ENCODE measurements at places on chromosomes 1 and 21.

DNA sequence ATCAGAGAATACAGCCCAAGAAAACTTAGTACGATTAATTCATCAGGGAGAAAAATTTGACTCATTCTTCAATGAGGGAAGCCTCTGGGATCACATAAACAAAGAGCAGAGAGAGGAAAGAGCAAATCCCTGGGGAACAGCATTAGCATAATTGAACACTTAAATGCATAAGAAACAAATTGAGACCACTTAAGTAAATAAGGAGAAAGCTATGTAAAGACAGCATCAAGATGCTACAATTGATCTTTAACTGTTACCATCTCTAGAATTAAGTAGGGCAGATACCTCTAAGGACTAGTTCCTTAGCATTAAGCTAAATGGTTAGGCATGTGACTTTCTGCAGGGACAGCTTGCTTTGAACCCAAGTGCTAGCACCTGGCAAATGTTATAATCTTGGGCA is 265.1 kb upstream of the NEGR1 start:
- no peak for DNase-seq

- no peak for DNase-seq
Measured at GRCh38 chr1:87853576-87854351, 525.1 kb downstream of the LMO4 start.

GRCh38 chr1:198253668-198254067 is 96.9 kb downstream of the NEK7 start:
- no peak for DNase-seq

DNA sequence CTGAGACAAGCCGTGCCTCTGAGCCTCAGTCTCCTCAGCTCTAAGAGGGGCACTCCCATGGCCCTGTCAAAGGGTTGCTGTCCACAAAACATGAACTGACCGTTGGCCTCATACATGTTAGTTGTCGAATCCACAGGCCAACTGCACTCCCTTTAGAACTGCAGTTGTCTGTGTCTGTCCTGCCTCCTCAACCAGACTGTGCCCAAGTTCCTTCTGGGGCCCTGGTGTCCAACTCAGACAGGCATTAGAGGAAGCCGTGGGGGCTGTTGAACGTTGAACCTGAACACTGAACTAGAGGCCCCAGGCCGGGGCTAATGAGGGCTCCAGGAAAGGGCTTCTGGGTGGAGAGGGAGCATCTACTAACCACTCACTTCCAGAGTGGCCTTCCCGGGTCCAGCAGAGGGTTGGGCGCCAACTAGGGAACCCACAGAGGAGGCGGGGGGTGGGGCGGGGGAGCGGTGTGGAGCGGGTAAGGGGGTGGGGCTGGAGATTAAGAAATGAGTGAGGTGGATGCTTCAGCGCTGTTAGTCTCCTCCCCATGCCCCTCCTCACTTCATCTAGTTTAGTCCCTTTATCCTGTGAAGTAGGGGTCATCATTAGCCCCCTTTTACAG is at the start of gene RAB42:
TSS of gene RAB42 (plus strand) at position 558 of the 613 bp plus-strand sequence. CDS start 247 bp downstream, outside the sequence.
- DNase-seq: peak; percentile 55

DNA sequence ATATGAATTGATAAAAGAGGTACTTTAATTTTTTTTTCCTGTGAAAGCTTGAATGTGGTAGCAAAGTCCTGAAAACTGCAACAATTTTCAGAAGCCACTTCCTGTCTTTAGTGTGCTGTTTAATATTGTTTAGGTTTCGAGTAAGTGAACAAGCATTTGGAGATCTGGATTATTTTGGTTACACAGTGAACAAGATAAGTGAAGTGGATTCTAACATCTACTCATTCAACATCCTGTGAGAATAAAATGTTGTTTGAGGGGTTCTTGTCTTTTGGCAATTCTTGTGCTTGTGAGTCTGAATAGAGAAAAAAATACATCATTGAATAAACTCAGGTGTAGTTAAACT is 35.2 kb upstream of the PLA2G4A start:
- no peak for DNase-seq

DNA sequence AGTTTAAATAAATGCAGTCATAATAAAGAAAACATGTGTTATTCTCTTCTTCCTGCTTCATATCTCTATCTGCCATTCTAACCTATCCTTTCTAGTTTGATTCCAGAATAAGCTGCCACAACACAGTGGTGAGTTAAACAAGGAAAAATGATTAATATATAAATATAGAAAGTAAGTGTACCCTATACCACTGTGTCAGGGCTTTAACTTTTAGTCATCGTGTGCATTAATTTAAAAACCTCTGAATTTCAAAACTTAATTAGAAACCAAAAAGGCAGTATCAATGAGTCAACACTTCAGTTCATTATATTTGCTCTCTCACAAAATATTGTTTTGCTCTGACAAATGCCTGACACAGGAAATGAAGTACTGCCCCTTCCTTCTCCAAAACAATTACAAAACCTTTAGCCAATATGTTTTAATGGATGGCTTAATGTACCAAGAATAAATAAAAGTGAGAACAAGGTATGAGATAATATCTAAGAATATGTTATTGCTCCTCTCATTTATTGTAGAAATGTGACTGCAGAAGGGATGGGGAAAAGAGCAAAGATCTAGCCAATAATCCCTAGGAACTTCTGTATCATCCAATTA is 634.8 kb downstream of the KCNT2 start:
- DNase-seq: no peak

GRCh38 chr1:29355375-29355774 is 119.1 kb downstream of the PTPRU start:
- no peak for DNase-seq

GRCh38 chr1:64526312-64526711 is 56.4 kb downstream of the CACHD1 start:
- DNase-seq: no peak

DNA sequence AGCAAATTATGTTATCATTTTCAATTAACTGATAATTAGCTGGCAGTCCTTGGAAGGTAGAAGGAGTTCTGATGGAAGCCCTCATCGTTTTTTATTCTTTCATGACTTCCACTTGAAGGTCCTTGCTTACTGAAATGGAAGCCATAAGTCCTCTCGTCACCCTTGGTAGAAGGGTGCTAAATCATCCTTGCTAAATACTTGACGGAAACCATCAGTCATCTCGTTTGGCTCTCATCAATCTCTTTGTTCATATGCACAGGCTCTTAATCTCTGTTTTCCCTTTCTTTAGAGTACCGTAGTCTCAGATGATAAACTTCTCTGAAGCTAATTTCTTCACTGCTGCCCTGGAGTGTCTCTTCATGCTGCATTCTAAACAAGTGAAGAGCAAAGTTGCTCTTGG is 34.5 kb downstream of the UCK2 start:
- no peak for DNase-seq

DNA sequence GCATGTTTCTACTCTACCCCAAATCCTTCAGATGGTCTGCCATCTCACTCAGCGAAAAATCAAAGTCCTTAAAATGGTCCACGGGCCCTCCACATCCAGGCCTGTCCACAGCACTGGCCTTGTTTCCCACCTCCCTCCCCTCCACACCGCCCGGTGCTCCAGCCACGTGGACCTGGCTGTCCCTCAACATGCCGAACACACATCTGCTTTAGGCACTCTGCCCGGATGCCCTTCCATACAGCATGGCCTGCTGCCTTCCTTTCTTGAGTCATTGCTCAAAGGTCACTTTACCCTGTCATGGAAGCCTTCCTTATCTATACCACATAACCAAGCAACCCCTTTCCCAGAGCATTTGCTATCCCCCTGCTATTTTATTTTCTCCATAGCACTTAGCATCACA is 143.0 kb downstream of the DNM3 start:
- no peak for DNase-seq

DNA sequence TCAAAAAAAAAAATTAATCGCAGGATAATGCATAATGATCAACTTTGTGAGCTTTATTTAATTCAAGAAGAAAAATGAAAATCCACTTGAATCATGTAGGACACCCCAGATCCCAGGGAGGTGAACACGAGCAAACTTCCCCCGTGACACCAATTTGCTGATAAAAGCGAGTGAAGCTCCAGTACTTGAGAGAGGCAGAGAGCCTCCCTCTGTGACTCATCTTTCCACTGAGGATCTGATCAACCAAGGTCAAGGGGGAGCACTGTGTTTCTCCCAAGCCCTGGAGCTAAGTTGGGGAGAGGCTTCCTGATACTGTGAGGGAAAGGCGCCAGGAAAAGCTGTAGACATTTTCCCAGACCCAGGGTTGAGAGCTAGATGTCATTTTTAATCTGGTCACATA is 160.9 kb downstream of the SLC44A5 start:
- no peak for DNase-seq

- DNase-seq: no peak
Measured at GRCh38 chr21:42486531-42486930, 9.5 kb downstream of the RSPH1 start.

DNA sequence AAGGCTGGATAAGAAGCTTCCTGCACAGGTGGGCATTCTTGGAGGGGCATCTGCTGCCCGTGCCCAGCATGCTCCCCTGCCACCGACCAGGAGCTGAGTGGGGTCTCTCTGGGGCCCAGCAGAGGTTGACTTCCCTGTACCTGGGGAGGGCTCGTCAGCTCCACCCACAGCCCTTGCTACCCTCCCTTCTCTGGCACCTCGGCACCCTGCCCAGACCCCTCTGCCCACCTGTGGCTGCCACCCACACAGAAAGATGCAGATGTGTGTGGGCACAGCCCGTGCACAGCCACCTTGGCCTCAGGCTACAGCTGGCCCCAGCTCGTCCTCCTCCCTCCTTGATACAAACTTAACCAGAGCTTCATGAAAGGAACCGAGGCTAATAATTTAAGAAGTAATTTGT is 241.2 kb upstream of the VAMP3 start:
- no peak for DNase-seq

DNA sequence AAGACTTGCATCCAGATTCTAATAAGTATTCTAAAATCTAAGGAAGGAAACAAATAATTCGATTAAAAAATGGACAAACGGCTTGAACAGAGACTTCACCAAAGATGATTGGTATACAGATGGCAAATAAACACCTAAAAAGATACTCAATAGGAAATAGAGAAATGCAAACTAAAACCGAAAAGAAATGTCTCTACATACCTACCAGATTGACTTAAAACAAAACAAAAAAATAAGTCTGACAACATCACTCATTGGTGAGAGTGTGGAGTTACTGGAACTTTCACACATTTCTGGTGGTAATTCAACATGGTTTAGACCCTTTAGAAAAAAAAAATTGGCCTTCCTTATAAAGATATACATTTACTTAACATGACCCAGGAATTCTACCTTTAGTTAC is 869.8 kb downstream of the TTLL7 start:
- no peak for DNase-seq

DNA sequence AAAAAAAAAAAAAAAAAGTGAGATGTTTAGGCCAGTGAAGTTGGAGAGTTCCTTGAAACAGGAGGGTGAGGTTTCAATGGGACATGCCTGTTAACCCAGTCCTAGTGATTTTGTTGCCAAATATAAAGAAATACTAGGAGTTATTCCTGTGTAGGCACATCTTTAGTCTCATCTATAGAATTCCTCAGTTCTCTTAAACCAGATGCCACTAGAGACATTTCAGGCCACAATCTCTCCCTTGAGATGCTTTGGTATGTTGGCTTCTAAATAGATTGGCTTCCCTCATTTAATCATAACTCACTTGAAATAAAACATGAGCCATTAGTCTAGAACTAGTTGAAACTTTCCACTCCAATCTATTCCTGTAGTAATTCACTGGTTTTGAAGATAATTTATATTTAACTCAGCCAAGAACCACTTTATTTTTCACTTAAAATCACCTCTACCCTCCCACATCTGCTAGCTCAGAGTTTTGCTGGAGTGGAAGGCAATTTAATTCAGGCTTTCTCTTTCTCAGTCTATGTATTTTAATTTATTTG is 29.8 kb downstream of the GPR137B start:
- DNase-seq: no peak

DNA sequence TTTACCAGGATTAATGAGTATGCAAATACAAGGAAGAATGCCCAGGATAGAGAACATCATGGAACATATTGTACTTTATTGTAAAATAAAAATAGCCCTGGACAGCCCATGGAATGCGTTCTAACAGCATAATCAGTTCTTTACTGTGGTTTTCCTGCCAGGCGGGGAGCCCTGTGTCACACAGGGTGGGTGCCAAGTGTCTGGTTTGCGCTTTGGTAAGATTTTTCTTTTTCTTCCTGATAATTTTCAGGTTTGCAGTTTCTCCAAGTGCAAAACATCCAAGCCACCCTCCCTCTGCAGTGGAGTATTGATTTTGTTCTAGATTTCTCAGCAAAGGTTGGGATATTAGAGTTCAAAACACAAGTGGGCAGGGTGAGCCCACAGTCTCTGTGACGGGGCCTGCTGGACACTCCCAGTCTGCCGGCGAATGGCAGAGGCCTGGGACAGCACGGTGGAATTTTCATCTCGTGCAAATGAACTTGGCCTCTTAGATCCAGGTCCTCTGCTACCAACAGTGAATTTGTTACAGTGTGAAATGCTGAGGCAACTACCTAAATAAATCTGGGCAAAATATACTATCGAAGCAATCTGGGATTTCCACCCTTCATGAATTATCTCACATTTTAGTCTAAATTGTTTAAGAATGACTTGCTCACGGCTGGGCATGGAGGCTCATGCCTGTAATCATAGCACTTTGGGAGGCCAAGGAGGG is 15.6 kb upstream of the KCNJ15 start:
- DNase-seq: no peak

DNA sequence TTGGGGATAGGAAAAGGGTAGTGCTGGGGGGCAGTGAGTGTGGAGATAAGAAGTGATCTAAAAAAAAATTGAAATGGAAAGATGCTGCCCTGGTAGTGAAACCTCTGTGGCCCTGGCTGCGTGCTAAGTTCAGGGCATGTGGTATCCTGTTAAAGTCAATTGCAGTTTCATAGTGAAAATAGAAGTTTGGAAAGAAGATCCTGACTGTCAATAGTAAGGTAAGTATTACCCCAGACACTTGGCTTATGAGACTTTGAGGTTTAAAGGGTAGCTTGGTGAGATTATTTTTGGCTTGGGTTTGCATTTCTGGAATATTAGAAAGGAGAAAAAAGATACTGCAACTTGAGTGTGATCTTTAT is 6.8 kb downstream of the ARID1A start:
- no peak for DNase-seq

DNA sequence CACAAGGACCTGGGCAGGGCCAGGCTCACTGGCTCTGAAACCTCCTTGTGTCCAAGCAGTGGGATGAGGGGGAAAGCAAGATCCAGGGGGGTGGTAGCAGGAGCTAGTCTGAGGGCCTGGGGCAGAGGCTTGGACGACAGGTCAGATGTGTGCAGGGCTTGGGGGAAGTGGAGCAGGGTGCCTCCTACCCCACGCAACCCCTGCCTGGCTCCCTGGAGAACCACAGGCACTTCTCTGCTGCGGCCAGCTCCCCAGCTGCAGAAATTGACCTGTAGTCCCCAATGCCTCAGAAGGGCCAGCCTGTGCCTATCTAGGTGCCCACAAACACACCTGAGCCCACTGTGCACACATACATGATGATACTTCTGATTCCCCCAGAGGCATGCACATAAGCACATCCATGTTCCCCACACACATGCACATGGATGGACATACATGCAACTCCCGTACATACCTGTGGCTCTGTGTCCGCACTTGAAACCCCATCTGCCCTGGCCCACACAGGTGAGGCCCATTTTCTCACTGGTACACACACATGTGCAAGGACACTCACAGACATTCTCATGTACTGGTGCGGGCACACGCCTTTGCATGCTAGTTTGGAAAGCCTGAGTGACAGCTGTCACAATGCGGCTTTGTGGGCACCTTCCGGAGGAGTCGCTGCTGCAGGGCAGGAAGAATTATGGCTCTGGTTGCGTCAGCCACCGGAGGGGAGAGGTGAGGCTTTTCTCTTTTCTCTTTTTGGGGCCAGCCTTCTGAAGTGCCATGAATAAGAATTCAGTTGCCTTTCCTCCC is 247.2 kb upstream of the CSF3R start:
- no peak for DNase-seq

GRCh38 chr1:178412400-178412770 is 84.4 kb downstream of the CLEC20A start:
- no peak for DNase-seq

Measured in hepatic stellate cell (primary cell).